A549 treated with CpdA at 1 μM for 4 hours (cell line): ENCODE measurements at places on chromosomes 5 and 9. TPM values are rescaled to one million over a fixed set of nuclear protein-coding genes. Genes with fewer than 3 reads are reported as not detected.

SVEP1 gene
- 1.3 to 1.9 TPM (median 1.5 TPM) in 5 replicates for total RNA-seq

NMUR2 gene
- total RNA-seq, result 0.03 to 0.06 TPM (median 0.06 TPM) in 3 of 5 replicates, not detected in the others

ABL1 gene
- total RNA-seq, result 40.4 to 54.3 TPM (median 49.3 TPM) in 5 replicates

LECT2 gene
- total RNA-seq, result not detected in 5 replicates

CCDC171 gene
- total RNA-seq, result 0.34 to 0.45 TPM (median 0.41 TPM) in 5 replicates

ACTL7A gene
- not detected in 5 replicates for total RNA-seq

CDC23 gene
- 24.3 to 34.8 TPM (median 29.3 TPM) in 5 replicates for total RNA-seq

MUSK gene
- not detected in 5 replicates for total RNA-seq

COQ4 gene
- 49.6 to 63.0 TPM (median 60.8 TPM) in 5 replicates for total RNA-seq

NPR3 gene
- 20.5 to 25.1 TPM (median 21.7 TPM) in 5 replicates for total RNA-seq

DENND1A gene
- total RNA-seq, result 9.6 to 11.8 TPM (median 11.4 TPM) in 5 replicates

SLC4A9 gene
- total RNA-seq, result 0.01 TPM in 1 of 5 replicates, not detected in the others

PCDH12 gene
- 0.02 to 0.29 TPM in 2 of 5 replicates, not detected in the others for total RNA-seq

PHF24 gene
- total RNA-seq, result 0.06 to 0.26 TPM (median 0.16 TPM) in 5 replicates

MELK gene
- 68.4 to 84.9 TPM (median 73.9 TPM) in 5 replicates for total RNA-seq

MYMK gene
- total RNA-seq, result not detected in 5 replicates

PARP8 gene
- total RNA-seq, result 0.10 to 0.41 TPM (median 0.25 TPM) in 5 replicates

FCHO2 gene
- 8.2 to 13.9 TPM (median 13.5 TPM) in 5 replicates for total RNA-seq

MACIR gene
- total RNA-seq, result 18.5 to 20.2 TPM (median 19.9 TPM) in 5 replicates

COL23A1 gene
- total RNA-seq, result not detected in 5 replicates

COX7C gene
- 598 to 714 TPM (median 633 TPM) in 5 replicates for total RNA-seq

ELAVL2 gene
- 0.08 to 0.12 TPM in 2 of 5 replicates, not detected in the others for total RNA-seq

OR1Q1 gene
- total RNA-seq, result 0.06 TPM in 1 of 5 replicates, not detected in the others

COL15A1 gene
- total RNA-seq, result 0.25 to 0.36 TPM (median 0.28 TPM) in 5 replicates

SH2D3C gene
- 0.03 to 0.16 TPM (median 0.13 TPM) in 4 of 5 replicates, not detected in the other for total RNA-seq

TAF11L5 gene
- total RNA-seq, result not detected in 5 replicates

AK8 gene
- 0.84 to 1.4 TPM (median 1.2 TPM) in 5 replicates for total RNA-seq

SARDH gene
- 0.07 to 0.13 TPM (median 0.08 TPM) in 4 of 5 replicates, not detected in the other for total RNA-seq

GMCL2 gene
- total RNA-seq, result not detected in 5 replicates

SHOC1 gene
- 0.01 TPM in 1 of 5 replicates, not detected in the others for total RNA-seq

ACTBL2 gene
- 0.05 TPM in 1 of 5 replicates, not detected in the others for total RNA-seq

GPR21 gene
- not detected in 5 replicates for total RNA-seq

IL9 gene
- not detected in 5 replicates for total RNA-seq

SPOCK1 gene
- total RNA-seq, result 13.4 to 19.8 TPM (median 18.7 TPM) in 5 replicates

SH3PXD2B gene
- total RNA-seq, result 12.0 to 17.7 TPM (median 16.0 TPM) in 5 replicates

FREM1 gene
- total RNA-seq, result not detected in 5 replicates

NR5A1 gene
- total RNA-seq, result 0.08 TPM in 1 of 5 replicates, not detected in the others

RMRP gene
- total RNA-seq, result 3.1 to 22.0 TPM (median 11.8 TPM) in 4 of 5 replicates, not detected in the other

ENTPD2 gene
- total RNA-seq, result 0.72 to 1.2 TPM (median 0.76 TPM) in 5 replicates

TLX3 gene
- not detected in 5 replicates for total RNA-seq

LCN12 gene
- total RNA-seq, result 0.51 to 2.0 TPM (median 1.1 TPM) in 5 replicates

CCDC183 gene
- 0.20 to 0.83 TPM (median 0.45 TPM) in 5 replicates for total RNA-seq

SLC6A18 gene
- total RNA-seq, result not detected in 5 replicates
